ENCODE measurements at places on chromosomes 13 and 19. TPM values are rescaled to one million over a fixed set of nuclear protein-coding genes. Genes with fewer than 3 reads are reported as not detected.

The SERPINE3 gene
- total RNA-seq = not detected

The ACP7 gene
- 0.43 TPM for total RNA-seq

The GFY gene
- not detected for total RNA-seq

The KLK4 gene
- not detected for total RNA-seq

The ZNF534 gene
- not detected for total RNA-seq

The MUC16 gene
- under 0.01 TPM for total RNA-seq
